Frontal cortex (tissue), 4 donors: ENCODE measurements at places on chromosomes 3 and 15.

GRCh38 chr15:73965758-73966113 is 26.4 kb downstream of the STOML1 start:
- DNase-seq, result no peak

- DNase-seq, result no peak
Observed at GRCh38 chr3:72345980-72346379, 502.3 kb downstream of the SHQ1 start.

DNA sequence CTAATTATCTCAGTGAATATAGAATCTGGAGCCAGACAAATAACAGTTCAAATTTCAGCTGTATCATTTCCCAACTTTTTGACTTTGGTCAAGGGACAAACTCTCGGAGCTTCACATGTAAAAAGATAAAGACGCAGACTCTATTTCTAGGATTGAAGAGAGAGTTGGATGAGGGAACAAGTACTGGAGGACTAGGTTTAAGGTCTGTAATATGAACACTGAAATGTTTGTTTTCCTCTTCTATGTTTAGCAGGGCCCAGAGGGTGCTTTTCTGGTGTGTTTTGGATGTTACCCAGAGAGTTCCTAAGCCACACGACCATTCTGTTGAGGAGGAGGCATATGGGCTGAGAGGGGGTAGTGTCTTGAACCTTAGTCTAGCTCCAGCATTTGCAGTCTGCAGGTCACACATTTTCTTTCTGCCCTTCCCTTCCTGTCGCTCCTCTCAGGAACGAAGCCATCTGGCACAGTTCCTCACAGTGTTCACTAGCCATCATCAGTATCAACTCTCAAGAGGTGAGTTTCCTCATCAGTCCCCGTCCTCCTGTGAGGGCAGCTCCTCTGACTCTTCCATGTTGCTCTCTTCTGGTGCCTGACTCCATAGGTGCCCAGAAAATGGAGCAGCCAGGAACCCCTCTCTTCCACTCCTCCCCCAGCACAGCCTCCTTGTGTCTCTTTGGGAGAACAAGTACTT is 250.1 kb downstream of the SQOR start:
- DNase-seq, result no peak

- no peak for DNase-seq
Observed at GRCh38 chr3:8562081-8562595, 60.5 kb downstream of the LMCD1 start.

DNA sequence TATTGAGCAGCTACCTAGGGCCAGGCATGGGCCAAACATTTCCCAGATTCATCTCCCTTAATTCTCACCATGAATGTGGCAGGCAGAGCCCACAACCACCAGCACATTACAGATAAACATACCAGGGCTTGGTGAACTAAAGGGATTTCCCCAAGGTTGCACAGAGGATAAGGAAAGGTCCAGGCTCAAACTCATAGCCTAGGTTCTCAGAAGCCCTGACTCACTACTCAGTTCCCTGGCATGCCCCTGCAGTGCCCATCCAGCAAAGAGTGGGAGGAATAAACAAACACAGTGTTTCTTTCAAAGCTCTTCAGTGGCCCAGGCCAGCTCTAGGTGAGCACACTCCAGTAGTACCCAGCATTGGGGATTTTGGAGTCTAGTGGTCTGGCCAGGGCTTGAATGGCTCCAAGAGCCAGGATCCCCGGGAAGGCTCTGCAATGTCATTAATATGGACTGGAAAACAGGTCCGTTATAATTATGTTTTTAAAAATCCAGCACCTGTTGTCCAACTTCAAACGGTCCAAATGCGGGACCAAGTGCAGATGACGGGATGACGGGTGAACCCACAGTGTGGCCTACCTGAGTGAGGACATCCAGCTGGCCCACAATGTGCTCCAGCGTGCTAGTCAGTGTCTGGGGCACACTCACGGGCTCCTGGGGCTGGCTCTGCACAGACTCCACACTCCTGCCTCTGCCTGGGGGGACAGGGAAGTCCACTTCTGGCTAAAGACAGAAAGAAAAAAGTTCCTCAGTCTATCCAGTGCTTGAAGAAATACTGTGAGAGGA is 39.8 kb upstream of the DUSP7 start:
- no peak for DNase-seq

- DNase-seq, result no peak
Observed at GRCh38 chr3:195467641-195468390, 25.0 kb upstream of the ACAP2 start.

- no peak for DNase-seq
Observed at GRCh38 chr3:193231201-193231600, 9.8 kb upstream of the PLAAT1 start.

DNA sequence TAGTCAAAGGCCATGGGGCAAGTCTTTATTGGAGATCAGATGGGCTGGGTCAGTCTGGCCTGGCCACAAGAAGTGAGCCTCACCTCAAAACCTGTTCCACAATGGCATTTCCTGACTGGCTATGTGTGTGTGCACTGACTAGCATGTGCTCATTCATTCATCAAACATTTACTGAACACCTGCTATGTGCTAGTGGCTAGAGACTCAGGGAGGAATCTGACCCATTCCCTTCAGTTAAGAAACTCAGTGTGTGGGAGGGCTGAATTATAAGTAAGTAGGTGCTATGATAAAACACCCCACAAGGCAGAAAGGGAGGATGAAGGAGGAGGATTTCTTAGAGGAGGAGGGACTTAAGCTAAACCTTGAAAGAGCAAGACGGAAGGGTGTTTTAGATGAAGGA is 5.4 kb upstream of the CGNL1 start:
- DNase-seq, result no peak

DNA sequence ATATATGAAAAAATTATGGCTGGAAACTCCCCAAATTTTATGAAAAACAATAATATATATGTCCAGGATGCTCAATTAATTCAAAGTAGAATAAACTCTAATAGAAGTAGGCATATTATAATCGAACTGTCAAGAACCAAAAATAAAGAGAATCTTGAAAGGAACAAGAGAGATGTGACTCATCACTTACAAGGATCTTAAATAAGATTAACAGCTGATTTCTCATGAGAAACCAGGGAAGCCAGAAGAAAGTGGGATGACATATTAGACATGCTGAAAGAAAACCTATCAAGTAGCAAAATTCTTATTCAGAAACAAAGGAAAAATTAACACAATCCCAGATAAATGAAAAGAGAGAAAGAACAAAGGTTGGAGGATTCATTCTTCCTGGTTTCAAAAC is 66.8 kb downstream of the FAIM start:
- DNase-seq, result no peak

GRCh38 chr15:64134345-64134829 is 17.1 kb upstream of the SNX22 start:
- DNase-seq, result no peak

DNA sequence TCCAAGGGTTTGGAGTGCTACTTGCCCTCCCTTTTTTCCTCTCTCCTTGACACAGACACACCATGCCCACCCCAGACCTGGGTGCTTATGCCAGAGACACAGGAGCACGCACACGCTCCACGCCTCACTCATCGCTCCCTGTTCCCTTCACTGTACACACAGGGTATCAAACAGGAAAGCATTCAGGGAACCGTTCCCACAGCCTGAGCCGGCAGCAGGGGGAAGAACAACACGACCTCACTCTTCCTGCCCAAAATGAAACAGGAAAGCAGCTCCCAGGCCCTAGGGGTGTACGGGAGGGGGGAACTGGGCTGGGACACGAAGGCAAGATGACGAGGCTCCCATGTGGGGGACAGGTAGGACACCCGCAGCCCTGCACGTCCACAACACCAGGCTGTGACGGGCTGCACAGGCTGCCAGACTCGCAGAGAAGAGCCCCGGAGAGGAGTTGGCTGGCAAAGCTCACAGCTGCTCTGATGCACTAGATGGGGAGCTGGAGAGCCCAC is 11.2 kb downstream of the DLL4 start:
- no peak for DNase-seq

- no peak for DNase-seq
Observed at GRCh38 chr15:72492733-72493132, 18.6 kb downstream of the ARIH1 start.
